DMS153 (cell line): ENCODE measurements at places on chromosomes 4 and X.

DNA sequence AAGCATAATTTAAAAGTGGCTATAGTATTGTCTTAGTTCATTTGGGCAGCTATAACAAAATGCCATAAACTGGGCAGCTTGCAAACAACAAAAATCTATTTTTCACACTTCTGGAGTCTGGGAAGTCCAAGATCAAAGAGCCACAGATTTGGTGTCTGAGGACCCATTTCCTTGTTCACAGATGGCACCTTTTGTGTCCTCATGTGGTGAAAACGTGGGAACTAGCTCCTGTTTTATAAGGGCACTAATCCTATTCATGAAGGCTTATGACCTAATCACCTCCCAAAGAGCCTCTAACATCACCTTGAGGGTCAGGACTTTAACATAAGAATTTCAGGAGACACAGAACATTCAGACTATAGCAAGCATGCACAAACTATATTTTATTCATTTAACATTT lies 126.5 kb upstream of the WDFY3 start:
- DNase-seq = peak; percentile 72

- no peak for DNase-seq
Measured at GRCh38 chr4:52575406-52575805, 83.7 kb downstream of the USP46 start.

GRCh38 chr4:31692399-31692940 lies 972.3 kb downstream of the PCDH7 start:
- no peak for DNase-seq

DNA sequence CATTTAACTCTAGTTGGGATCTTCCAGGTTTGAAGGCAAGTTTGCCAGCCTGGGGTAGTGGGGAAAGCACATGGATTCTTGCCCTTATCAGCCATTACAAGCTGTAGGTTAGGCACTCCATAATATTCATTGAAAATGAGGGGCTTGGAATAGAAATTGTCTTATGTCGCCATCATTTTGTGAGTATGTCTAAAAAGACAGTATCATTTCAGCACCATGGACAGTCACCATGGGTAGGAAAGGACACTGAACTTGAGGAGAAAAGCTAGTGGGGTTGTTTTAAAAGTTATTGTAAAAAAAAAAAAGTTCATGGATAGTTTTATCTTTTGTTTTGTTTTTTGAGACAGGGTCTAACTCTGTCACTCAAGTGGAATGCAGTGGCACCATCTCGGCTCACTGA lies 356.1 kb downstream of the HNRNPD start:
- DNase-seq = no peak

DNA sequence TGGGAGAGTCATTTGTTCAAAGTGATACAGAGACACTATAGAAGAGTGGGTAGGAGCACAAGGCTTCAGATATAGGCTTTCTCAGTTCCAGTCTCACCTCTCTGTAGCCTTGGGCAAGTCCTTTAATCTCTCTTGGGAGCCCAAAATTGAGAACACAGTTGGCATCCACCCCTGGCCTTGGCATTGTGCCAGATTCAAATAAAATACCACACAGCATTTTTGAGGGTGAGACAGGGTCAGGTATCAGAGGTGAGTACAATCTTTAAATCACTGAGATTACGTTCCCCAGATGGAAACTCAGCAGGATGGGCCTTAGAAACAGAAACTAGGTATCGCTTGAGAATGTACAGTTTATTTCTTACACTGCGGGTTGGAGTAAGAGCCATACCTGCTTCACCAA lies 25.2 kb upstream of the SMIM10L2A start:
- no peak for DNase-seq

DNA sequence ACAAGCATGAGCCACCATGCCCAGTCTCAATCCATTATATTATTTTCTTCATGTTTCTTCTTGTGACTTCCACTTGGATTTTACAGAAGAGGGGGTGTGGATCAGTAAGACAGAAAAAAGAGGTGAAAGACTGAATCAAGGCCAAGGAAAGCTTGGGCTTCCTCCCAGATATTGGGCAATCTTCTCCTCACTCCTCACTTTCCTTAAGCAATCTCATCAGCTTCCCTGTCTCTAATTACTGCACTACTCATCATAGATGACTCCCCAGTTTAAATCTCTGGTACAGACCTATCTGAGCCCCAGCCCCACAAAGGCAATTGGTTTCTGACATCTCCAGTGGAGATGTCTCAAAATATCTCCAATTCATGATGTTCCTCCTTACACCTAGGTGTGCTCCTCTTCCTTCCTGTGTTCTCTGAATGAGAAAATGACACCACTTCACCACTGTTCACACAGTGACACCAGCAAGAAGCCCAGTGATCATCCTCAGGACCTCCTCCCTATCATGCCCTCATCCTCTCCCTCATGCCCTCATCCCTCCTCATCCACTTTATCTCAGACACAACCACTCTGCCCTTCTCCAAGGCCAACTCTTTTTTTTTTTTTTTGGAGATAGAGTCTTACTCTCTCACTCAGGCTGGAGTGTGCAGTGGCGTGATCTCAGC lies 44.8 kb upstream of the HERC6 start:
- no peak for DNase-seq

DNA sequence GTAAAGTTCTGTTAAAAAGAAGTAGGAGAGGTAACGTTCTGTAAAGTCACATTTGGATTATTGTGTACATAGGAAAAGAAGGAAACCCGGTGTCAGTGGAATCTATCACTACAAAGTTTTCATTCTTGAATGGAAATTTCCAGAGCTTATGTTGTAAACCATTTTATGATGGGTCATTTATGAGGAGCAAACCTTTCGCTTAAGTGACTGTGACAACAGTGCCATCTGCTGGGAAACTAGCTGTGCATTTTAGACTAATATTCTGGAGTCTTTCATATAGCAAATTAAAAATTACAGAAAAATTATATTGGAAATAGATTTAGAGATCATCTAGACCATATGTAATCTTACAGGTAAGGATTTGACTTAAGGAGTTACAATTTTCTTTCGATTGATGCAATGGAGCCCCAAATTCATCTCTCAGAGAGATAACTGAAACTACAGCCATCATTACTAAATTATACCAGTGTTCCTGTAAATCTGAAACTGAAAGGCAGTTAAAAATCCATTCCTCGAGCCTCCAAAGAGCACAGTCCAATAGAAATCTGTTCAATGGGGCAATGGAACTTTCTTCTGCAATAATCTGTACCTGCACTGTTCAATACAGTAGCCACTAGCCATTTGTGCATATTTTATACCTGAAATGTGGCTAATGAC lies 26.9 kb downstream of the ASB9 start:
- peak; percentile 17 for DNase-seq

- no peak for DNase-seq
Measured at GRCh38 chrX:140933874-140934655, 68.3 kb upstream of the SPANXB1 start.

DNA sequence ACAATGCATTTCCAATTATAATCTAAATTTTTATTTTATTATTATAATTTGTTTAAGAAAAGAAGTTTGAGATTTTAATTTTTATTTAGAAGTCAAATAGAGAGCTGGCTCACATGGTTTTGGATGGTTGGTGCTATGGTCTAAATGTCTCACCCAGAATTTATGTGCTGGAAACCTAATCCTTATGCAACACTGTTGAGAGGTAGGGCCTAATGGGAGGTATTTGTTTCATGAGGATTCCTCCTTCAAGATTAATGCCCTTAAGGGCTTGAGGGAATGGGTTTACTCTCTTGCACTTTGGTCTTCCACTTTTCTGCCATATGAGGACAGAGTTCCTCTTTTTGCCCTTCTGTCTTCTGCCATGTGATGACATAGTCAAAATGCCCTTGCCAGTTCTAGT lies 960.5 kb upstream of the IGFBP7 start:
- DNase-seq = no peak

DNA sequence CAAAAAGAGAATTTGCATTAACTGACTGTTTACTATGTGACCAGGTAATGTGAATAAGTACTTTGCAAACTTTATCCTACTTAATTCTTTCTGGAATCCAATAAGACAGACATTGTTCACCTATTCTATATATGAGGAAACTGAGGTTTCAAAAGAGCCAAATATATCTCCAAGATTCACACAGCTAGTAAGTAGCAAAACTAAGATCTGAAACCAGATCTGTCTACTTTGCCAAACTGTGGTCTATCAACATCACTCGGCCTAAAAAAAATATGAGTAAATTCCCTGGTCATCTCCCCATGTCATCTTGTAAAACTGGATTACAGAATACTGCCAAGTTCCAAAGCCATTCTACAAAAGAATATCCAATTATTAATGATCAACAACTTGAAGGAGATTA lies 52.8 kb downstream of the ANAPC10 start:
- no peak for DNase-seq

- no peak for DNase-seq
Measured at GRCh38 chr4:24209131-24209530, 319.3 kb upstream of the PPARGC1A start.

DNA sequence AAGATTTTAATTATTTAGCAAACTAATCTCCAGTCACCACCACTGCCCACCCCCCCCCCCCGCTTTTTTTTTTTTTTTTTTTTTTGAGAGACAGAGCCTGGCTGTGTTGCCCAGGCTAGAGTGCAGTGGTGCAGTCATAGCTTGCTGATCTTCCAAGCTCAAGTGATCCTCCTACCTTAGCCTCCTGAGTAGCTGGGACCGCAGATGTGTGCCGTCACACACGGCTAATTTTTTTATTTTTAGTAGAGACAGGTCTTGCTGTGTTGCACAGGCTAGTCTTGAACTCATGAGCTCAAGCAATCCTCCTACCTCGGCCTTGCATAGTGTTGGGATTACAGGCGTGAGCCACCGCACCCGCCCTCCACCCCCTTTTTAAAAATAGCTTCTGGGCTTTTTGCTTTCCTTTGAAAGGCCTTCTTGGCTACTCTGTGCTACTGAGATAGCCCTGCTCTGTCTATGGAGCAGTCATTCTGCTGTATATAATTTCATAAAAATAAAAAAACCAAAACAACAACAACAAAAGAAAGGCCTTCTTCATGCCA lies 18.7 kb downstream of the TXLNG start:
- no peak for DNase-seq

DNA sequence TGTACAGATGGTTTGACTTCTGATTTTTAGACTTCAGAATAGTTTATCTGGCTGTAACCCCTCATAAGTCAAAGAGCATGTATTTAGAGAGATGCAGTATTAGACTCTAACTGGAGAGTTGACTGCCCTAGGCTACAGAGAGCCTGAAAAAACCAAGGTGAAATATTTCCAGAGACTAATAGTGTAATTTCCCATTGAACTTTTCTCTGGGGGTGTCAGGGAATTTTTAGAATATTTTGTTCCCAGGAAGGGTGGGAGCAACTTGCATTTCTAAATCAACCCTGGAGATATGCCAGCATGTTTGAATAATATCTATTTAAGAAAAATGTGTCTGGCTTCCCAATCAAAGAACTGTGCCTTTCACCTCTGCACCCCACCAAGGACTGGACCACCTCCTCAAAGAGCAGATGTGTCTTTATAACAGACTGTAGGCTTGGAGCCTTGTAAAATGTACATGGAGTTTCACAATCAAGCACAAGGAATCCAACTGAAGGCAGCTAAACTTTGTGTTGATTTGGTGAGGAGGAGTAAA lies 2.0 kb downstream of the ANXA3 start:
- no peak for DNase-seq

DNA sequence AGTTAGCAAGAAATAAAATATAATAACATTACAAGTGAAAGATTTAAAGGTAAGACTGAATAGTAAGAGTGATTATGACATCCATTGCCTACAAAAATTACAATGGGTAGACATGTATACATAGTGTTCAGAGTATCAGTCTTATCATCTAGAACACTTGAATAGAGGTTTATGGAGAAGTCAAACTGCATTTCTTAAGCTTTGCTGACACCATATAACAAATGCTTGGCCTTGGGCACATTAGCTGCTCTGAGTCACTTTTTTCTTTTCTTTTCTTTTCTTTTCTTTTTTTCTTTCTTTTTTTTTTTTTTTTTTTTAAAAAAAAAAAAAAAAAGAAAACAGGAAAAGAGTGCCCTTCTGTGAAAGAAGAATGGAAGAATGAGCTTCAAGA lies 220.0 kb downstream of the SPCS3 start:
- DNase-seq = no peak

DNA sequence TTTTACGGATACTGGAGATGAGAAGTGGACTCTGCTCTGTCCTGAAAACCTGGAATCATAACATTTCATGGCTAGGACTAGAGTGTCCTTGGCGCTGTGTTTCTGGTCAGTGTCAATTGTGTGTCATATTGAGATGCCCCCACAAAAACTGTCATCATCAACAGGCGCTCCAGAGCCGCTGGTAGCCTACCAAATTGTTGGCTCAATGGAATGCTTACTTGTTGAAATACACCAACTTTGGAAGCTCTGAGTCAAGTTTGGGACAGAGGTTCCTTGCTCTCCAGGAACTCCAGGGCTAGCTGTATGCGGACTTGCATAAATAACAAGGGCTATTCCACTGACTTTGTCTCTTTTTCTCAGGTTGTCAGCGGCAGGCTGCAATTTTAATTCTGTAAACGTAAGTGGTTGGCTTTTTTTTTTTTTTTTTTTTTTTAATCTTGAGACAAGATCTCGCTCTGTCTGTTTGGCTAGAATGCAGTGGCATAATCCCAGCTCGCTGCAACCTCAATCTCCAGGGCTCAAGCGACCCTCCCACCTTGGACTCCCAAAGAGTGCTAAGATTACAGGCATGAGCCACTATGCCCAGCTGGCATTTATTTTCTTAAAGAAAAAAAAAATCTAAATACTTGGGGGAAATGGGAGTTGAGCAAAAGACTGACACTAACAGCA lies 871 bp upstream of the HPGD start:
- no peak for DNase-seq

DNA sequence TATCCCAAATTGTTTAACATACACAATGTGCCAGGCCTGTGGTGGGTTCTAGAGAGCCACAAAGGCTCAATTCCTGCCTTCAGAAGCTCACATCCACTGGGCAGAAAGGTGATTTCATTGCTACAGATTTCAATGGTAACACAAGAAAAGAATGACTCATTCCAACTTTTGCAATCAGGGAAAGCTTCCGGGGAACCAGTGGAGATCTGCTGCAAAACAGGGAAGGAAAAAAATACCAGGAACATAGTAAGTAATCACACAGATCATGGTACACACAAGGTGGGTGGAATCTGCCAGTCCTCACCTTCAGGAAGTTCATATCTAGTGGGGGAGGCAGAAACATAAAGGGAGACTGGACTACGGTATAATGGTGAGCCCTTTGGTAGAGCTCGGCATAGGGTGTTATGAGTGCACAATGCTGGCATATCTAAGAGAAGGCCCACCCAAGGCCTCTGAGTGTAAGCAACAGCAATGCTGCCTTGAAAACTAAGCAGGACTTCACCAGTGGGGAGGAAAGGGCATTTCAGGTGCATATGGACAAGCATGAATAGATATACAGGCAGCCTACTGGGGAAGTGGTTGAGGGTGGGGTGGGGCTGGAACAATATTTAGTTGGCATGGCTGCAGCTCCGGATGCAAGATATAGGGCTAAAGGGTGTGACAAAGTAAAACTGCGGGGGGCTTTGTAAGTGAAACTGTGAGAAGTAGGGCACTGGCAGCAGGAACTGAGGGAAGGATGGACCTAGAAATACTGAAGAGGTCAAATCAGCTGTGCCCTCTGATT lies 24.2 kb downstream of the GPRIN3 start:
- DNase-seq = no peak
